ENCODE measurements at places on chromosomes 1 and 21.

DNA sequence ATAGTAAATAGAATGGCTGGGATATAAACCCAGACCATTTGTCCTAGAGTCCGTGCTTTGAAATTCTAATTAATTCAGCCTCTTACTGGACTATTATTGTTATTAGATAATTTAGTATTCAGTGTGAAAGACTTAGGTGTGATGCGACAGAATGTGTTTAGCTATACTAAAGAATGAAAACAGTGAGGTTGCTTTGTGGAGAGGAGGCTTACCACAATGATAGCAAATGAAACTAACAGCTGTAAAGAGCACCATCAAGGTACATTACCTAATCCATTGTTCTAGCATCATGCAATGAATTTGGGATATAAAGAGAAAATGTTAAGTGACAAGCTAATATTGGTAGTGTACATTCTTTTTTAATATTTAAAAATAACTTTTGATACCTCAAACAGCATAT lies 911.1 kb downstream of the KCNT2 start:
- no peak for DNase-seq

- DNase-seq, result no peak
Measured at GRCh38 chr1:182133181-182133580, 71.7 kb upstream of the ZNF648 start.

- DNase-seq, result no peak
Measured at GRCh38 chr21:42983103-42983502, 8.7 kb downstream of the PKNOX1 start.

DNA sequence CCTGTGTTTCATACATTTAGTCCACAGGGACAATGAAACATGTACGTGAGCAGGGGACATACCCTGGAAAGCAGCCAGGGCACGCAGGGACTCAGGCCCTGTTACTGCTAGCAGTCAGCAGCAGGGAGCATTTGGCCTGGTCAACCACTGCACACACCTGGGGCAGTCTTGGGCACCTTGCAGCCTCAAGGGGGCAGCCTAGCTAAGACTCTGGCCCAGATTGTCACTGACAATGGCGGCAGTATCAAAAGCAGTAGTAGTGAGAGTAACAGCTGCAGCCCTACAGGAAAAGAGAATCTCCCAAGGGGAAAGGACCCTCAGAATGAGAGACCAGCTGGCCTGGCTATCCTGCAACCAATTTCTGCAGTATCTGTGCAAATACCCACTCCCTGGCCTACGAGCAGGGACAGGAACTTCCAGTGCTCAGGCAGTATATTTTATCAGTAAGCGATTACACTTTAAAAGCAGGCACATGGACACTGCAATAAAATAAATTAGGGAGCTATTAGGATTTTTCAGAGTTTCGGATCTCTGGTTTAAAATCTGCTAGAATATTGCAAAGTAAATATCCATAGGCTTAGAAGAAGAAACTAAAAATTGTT lies 475.6 kb downstream of the LTN1 start:
- DNase-seq, result peak; percentile 64

DNA sequence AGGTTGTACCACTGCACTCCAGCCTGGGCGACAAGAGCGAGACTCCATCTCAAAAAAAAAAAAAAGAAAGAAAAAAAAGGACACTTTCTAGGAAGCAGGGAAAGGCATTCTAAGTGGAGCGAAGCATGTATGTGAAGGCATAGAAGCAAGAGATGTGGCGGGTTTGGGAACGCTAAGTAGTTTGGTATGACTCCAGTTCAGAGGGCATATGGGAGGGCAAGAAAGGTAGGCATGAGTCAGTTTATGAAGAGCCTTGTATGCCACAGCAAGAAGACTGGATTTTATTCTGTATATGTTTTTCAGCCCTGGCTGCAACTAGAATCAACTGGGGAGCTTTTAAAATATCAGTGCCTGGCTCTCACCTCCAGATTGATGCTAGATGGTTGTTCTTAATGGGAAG lies 4.4 kb upstream of the ELOVL1 start:
- no peak for DNase-seq

DNA sequence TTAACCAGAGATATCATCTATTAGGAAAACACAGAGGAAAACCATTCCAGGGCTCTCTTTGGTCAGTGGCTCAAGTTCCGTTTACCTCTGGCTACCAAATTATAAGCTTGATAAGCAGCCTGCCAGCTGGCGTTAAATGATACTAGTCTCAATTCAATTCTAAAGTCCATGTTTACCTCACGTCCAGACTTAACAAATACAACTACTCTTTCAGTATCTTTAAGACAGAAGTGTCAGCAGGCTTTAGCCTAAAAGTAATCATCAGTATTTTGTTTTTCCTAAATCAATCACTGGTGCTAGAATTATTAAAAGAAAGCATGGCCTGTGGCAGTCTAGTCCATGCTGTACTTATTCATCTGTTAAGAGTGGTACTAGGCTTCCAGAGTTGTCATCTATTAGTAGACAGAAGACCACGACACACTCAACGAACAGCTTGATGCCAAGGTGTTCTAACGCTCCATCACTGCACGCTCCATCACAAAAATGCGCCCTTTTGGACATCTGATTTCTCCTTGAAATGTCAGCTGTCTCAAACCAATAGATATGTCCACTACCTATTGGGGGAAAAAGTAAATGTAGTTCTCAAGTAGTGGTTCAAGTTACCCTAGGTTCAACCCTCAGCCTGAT lies 1.5 kb downstream of the IVNS1ABP start:
- DNase-seq, result no peak

GRCh38 chr1:2019571-2020309 lies 595 bp downstream of the GABRD start:
- DNase-seq, result peak; percentile 29

DNA sequence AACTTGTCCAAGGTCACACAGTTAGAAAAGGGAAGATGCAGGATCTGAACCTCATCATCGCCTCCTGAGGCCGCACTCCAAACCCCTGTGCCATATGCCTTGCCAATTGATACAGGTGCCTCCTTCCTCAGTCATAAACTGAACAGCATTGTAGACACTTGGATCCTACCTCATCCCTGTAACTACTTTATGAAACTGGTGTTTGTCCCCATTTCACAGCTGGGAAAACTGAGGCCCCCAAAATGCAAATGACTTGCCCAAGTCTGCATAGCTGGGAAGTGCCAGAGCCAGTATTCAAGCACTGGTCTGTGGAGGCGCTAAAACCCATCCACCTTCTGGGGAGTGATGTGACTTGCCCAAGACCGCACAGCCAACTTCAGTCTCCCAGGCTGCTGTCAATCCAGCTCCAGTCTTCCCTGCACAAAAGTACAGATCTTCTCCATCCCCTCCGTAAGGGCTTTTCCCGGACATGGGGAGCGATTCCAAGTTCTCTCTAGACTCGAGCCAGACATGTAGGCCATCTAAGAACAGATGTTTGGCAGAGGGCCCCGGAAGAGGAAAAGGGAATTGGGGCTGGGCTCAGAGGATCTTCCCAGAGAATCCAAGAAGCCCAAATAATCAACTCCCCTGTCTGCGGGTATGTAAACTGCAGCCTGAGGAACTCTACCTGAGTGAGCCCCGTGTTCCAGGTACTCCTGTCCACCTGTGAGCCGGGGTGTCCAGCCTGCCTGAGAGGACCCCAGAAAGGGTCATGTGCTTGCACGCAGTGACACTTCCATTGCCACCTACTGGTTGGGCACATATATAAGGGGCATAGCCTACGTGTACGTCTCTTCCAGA lies 60.5 kb downstream of the SYT2 start:
- no peak for DNase-seq

DNA sequence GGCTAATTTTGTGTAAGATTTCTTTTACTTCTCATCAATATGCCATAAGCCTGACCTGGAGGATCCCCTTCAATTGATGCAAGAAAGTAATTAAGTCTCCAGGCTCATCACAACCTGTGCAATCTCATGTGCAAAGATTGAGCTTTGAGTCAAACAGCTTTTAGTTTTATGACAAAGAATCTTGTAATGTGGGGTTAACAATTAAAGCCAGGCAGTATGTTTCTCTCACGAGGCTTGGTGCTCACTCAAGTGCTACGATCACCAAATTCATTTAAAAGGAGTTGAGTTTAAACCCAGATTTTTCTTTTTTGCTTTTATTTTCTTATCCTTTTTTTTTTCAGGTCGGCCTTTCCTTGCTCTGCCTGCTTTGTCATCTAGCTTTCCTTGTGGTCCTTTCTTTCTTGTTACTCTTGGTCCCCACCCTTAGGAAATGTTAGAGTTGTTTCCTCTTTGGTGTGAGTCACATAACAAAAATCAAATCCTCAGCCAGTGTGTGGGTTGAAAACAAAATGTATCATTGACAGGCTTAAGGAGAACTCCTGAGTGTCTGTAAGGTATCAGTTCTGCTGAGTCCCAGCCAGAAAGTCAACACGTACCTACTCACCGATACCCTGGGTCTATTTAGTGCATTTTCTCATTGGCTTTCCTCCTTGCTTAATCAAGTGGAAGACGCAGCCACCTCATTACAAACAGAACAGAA lies 1037.2 kb downstream of the ADGRL2 start:
- DNase-seq, result no peak

GRCh38 chr1:41619511-41620364 lies 135.3 kb upstream of the EDN2 start:
- DNase-seq, result no peak

- DNase-seq, result no peak
Measured at GRCh38 chr1:30695439-30695841, 27.9 kb downstream of the MATN1 start.

DNA sequence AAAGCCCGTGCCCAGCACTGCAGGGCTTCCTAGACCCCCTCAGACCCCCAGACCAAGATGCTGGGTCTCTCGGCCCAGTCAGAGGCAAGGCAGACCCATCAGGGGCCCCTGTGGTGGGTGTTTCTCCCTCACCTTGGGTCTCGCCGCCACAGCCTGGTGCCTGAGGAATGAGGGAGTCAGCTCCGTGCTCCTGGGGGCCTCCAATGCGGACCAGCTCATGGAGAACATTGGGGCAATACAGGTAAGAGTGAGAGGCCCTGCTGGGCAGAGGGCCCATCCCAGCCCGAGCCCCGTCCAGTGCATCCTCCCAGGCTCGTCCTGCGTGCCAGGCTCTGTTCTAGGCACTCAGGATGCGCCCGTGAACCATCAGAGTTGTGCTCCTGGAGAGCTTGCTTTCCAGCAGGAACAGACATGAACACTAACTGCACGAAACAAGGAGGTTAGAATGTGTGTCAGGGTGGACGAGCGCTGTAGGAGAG lies 51.5 kb downstream of the KCNAB2 start:
- DNase-seq, result no peak

- no peak for DNase-seq
Measured at GRCh38 chr1:211082824-211083223, 51.1 kb downstream of the KCNH1 start.

DNA sequence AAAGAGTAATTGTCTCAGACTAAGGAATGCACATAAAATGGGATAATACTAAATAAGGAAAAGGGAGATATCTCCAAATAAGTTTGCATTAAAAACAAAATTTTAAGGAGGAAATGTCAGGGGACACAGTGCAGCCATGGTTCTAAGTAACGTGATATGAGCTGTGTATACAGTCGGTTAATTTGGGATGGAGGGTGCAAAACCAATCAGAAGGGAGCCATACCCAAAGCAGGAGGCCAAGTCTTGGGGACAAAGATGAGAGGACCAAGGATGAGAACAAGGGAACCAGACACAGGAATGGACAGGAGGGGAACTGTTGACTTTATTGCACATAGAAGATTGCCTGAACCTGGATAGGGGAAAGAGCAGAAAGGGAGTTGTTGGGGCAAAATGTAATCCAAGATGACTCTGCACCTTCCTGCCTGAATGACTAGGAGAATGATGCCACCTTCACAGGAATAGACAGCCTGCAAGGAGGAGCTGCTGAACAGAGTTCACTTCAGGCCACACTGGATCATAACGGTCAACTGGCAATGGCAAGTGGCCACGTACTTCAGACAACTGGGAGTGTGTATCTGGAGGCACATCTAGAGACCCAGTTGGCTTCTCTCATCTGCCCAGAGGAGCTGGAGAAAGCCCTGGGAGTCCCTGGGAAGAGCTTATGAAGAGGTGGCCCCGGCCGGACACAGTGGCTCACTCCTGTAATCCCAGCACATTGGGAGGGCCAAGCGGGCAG lies 22.0 kb upstream of the BOLA1 start:
- no peak for DNase-seq

DNA sequence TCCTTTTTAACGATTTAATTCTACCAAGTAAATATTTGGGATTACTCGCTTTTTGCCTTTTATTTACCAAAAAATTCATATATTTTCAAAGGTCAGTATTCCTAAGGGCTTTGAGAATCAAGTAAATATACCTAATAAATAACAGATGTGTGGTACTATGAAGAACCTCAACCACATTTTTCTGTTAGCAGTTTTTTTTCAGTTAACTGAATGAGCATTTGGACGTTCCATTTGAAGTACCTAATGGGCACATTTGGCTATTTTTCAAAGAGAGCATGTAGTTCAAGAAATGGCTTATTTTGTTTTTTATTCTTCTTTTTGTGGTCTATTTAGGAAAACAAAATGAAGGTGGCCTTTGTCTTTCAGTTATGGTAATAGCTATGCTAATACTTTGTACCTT lies 253.0 kb downstream of the GPR52 start:
- no peak for DNase-seq

GRCh38 chr1:186838380-186839040 lies 9.8 kb downstream of the PLA2G4A start:
- DNase-seq, result no peak

- DNase-seq, result no peak
Measured at GRCh38 chr1:55159571-55159970, 55.6 kb downstream of the USP24 start.

DNA sequence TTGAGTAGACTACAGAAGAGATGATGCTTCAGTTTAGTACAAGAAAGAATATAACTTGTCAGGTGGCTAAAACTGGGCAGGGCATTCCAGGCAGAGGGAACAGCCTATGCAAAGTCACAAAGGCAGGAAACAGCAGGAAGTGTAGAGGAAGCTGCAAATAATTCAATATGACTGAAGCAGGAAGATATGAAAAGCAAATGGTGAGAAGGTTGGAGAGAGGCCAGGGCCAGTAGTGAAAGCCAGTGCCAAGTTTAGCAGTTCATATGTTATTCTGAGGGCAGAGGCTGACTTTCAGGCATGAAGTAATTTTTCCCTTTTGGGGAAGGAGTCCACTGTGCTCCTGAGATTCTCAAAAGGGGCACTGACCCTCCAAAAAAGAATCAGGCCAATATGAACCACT lies 8.0 kb upstream of the YBX1 start:
- DNase-seq, result no peak

DNA sequence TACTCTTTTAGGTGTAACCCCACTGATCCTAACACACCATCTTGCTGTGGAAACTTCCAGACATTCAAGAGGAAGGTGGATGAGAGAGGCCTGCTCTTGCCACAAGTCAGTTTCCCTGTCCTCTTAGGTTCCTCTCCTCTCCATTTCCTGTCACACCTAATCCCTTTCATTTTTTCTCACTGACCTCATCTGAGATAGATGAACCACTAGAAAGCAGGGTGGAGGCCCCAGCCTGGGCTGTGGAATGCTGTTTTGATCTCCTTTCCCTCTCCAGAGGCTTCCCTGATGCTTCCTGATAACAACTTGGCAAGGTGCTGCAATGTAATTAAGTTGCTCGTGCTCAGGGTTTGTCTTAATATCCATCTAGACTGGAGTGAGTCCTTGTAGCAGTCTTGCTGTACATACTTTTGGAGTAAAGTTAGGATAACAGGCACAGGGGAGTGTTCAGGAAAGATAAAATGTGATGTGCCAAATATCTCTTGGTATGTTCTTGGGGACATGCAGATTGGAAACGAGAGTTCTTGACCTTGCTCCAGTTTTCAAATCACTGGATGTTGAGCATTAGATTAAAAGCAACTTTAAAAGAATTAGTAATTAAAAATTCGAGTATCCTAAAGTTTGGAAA lies 11.2 kb downstream of the LRRC42 start:
- no peak for DNase-seq

- DNase-seq, result no peak
Measured at GRCh38 chr1:51575406-51576084, 41.3 kb upstream of the OSBPL9 start.

GRCh38 chr1:167439301-167439988 lies 78.9 kb downstream of the CD247 start:
- DNase-seq, result peak; percentile 55

Measured in activated T-cell treated with anti-CD3 and anti-CD28 coated beads, Interleukin-2, amount 50 U/mL, for 1 hour (primary cell).